Spinal cord (tissue), 10 donors: ENCODE measurements at places on chromosomes 2 and 18. TPM values are rescaled to one million over a fixed set of nuclear protein-coding genes. Genes with fewer than 3 reads are reported as not detected.

DNA sequence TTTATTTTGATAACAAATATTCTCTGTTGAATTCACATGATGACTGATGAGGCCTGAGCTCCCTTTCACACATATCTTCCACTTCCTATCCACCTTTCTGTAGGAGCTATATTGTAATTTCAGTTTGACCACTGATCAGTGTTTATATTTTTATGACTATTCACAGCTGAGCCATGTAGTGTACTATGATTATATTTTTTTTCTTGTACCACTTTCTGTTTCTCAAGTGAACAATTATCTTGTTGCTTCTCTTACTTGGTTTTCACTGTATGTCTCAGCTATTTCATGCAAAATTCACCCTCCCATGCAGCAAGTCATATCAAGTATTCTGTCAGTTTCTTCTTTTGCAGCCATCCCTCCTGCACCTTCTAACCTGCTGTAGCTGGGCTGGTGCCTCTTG, 78.4 kb downstream of the TMEM247 start:
- H3K4me3 ChIP-seq: no peak overlapping the region
- no peaks in the 10 kb centered on the region for H3K27me3 ChIP-seq
- DNase-seq: no peak
- H3K36me3 ChIP-seq: no peaks in the 10 kb centered on the region
- peaks cover 14% of the 10 kb centered on the region for H3K4me1 ChIP-seq
- no peak overlapping the region for H3K27ac ChIP-seq

GRCh38 chr2:128788636-128789220, 470.1 kb upstream of the HS6ST1 start:
- H3K27ac ChIP-seq: no peak overlapping the region
- no peak for DNase-seq
- H3K36me3 ChIP-seq: no peaks in the 10 kb centered on the region
- H3K4me1 ChIP-seq: peaks cover 38% of the 10 kb centered on the region

DNA sequence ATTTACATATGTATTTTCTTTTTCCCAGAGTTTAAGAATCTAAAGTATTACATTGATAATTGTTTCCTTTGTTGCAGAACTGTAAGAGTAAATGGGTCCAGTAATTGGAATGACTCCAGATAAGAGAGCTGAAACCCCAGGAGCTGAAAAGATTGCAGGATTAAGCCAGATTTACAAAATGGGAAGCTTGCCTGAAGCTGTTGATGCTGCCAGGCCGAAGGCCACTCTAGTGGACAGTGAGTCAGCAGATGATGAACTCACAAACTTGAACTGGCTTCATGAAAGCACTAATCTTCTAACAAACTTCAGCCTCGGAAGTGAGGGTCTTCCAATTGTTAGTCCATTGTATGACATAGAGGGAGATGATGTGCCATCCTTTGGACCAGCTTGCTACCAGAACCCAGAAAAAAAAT, 183.8 kb upstream of the STON1 start:
- no peak overlapping the region for H3K4me3 ChIP-seq
- DNase-seq: no peak
- H3K27me3 ChIP-seq: no peaks in the 10 kb centered on the region
- H3K36me3 ChIP-seq: no peaks in the 10 kb centered on the region
- H3K4me1 ChIP-seq: peaks cover 3% of the 10 kb centered on the region

DNA sequence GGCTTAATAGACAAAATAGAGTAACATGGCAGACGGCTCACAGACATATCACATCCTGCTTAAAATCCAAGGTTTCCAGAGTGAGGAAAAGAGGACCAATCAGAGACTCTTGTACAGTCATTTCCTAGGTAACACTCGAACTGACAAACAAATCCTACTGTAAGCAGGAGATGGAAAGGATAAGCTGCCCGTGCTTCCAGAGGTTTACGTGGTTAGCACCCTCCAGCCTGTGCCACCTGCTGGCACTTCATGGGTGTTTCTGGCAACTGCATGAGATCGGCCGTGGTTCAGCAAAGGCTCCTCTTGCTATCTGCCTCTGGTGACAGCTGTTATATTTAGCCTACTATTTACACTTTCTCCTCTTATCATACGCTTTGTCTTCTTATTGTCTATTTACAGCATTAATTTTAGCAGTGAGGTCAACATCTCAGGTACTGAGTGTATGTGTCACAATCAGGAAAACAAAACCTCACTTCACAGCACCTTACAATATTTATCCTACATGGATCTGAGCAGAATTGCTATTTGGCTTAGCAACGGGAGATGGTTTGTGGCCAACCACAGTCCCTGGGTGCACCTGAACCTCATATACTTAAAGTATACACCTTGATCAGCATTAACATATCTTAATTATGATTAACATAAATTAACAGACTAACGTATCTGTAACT, 226.9 kb downstream of the TMEM163 start:
- no peak overlapping the region for H3K27ac ChIP-seq
- H3K27me3 ChIP-seq: no peaks in the 10 kb centered on the region
- no peak overlapping the region for H3K4me3 ChIP-seq
- no peaks in the 10 kb centered on the region for H3K36me3 ChIP-seq

GRCh38 chr2:85822766-85823165, 66.0 kb downstream of the ST3GAL5 start:
- no peak overlapping the region for H3K4me3 ChIP-seq
- DNase-seq: no peak
- peaks cover 8% of the 10 kb centered on the region for H3K4me1 ChIP-seq
- no peak overlapping the region for H3K27ac ChIP-seq
- no peaks in the 10 kb centered on the region for H3K36me3 ChIP-seq

DNA sequence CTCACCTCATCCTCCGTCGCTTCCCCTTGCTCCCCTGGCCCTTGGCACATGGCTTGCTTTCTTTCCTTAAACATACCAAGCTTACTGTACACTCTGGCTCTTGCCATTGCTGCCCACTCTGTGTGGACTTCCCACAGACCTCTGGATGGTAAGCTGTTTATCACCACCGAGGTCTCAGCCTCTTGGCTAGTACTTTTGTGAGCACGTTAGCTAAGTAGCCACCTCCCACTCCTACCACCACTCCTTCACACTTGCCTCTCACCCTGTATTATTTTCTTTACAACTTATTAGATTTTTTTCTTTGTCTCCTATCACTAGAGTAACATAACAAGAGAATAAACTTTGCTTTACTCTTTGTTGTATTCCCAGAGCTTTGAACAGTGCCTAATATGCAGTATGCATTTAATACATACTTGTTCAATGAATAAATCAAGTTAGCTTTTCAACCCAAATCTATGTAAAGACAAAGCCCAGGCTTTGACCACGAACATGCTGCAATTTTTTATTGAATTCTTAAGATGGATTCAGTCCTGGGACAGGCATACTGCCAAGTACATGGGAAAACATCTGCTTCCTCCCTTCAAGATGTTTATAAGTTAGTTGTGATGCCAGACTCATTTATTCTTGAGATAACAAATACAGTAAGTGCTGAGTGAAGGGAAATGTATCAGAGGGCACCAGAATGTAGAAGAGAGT, 25.0 kb upstream of the MSGN1 start:
- H3K4me1 ChIP-seq: peaks cover 2% of the 10 kb centered on the region
- DNase-seq: no peak
- no peaks in the 10 kb centered on the region for H3K27me3 ChIP-seq
- no peak overlapping the region for H3K27ac ChIP-seq

DNA sequence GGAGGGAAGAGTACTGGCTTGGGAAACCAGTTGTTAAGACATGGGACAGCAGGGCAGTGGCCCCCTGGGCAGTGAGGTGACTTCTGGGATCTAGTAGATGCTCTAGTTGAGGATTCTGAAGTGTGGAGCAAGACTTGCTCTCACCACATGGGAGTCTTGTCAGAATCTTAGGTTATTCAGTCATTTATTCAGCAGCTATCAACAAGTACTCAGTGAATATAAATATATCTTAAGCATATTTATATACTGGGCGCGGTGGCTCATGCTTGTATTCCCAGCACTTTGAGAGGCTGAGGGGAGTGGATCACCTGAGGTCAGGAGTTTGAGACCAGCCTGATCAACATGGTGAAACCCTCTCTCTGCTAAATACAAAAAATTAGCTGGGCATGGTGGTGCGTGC, 20.0 kb downstream of the STON1 start:
- peaks cover 3% of the 10 kb centered on the region for H3K36me3 ChIP-seq
- H3K27ac ChIP-seq: peak overlapping the region; percentile 75
- H3K27me3 ChIP-seq: no peaks in the 10 kb centered on the region
- no peak overlapping the region for H3K4me3 ChIP-seq
- no peak for DNase-seq
- H3K4me1 ChIP-seq: peaks cover 29% of the 10 kb centered on the region

DNA sequence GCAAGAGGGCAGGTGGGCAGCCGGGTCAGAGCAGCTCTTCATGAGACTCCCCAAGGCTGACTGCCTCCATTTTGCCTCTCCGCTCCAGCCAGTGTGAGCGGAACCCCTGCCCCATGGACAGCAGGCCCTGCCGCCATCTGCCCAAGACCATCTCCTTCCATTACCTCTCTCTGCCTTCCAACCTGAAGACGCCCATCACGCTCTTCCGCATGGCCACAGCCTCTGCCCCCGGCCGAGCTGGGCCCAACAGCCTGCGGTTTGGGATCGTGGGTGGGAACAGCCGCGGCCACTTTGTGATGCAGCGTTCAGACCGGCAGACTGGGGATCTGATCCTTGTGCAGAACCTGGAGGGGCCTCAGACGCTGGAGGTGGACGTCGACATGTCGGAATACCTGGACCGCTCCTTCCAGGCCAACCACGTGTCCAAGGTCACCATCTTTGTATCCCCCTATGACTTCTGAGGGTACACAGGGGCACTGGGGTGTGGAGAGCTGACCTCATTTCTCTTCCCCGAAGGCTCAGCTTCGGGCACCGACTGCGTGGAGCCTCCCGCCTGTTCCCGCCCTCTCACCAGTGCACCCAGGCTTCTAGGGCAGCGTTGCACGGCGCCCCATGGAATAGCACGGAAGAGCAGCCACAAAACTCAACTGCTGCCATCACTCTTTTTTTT, 49.0 kb downstream of the FBLN7 start:
- peaks cover 9% of the 10 kb centered on the region for H3K36me3 ChIP-seq

- H3K36me3 ChIP-seq: no peaks in the 10 kb centered on the region
- DNase-seq: no peak
- no peaks in the 10 kb centered on the region for H3K4me1 ChIP-seq
- H3K27ac ChIP-seq: no peak overlapping the region
Measured at GRCh38 chr18:21203542-21204241, 38.3 kb upstream of the GREB1L start.

GRCh38 chr18:11668441-11669169, 20.5 kb upstream of the GNAL start:
- H3K4me1 ChIP-seq: no peaks in the 10 kb centered on the region
- no peaks in the 10 kb centered on the region for H3K27me3 ChIP-seq
- no peak for DNase-seq
- no peaks in the 10 kb centered on the region for H3K36me3 ChIP-seq
- H3K4me3 ChIP-seq: no peak overlapping the region
- no peak overlapping the region for H3K27ac ChIP-seq

DNA sequence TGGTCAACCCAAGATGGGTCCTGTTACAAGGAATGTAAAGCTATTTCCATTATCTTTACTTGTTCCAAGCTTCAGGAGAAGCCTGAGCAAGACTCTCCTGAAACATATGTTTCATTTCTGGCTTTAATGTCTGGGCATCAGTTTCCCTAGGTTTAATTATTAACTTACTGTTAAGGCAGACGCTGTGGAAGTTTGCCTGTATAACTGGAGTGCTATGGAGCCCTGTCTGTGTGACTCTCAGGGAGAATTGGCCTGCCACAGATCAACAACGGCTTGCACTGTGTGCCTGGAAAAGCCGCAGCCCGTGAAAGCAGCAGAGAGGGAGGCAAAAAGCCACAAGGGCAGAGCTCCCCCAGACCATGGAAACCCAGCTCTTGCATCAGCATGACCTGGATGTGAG, 22.1 kb upstream of the LONRF2 start:
- H3K27ac ChIP-seq: no peak overlapping the region
- no peaks in the 10 kb centered on the region for H3K36me3 ChIP-seq
- H3K27me3 ChIP-seq: no peaks in the 10 kb centered on the region
- H3K4me3 ChIP-seq: no peak overlapping the region

- peaks cover 39% of the 10 kb centered on the region for H3K4me1 ChIP-seq
- H3K27me3 ChIP-seq: no peaks in the 10 kb centered on the region
- H3K36me3 ChIP-seq: no peaks in the 10 kb centered on the region
- DNase-seq: no peak
- no peak overlapping the region for H3K27ac ChIP-seq
- no peak overlapping the region for H3K4me3 ChIP-seq
Measured at GRCh38 chr2:109321570-109321969, 192.6 kb downstream of the SH3RF3 start.

DNA sequence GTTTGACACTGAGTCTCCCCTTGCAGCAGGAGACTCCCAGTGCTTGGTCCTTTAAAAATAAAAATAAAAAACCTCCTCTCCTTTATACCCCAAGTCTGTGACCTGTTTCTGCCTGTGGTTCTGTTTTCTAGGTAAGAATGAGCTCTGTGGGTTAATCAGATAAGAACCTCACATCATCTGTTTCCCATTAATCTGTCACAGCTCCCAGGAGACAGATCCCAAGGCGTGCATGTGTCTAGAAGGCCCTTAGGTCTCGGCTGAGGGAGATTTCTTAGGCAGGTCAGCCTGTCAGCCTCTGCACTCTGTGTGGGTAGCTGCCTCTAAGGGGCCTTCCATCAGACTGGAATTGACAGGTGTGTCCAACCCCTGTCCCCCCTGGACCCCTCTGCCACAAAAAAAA, 80.7 kb downstream of the FHOD3 start:
- no peak for DNase-seq
- H3K4me3 ChIP-seq: no peak overlapping the region
- H3K27ac ChIP-seq: no peak overlapping the region
- no peaks in the 10 kb centered on the region for H3K36me3 ChIP-seq

DNA sequence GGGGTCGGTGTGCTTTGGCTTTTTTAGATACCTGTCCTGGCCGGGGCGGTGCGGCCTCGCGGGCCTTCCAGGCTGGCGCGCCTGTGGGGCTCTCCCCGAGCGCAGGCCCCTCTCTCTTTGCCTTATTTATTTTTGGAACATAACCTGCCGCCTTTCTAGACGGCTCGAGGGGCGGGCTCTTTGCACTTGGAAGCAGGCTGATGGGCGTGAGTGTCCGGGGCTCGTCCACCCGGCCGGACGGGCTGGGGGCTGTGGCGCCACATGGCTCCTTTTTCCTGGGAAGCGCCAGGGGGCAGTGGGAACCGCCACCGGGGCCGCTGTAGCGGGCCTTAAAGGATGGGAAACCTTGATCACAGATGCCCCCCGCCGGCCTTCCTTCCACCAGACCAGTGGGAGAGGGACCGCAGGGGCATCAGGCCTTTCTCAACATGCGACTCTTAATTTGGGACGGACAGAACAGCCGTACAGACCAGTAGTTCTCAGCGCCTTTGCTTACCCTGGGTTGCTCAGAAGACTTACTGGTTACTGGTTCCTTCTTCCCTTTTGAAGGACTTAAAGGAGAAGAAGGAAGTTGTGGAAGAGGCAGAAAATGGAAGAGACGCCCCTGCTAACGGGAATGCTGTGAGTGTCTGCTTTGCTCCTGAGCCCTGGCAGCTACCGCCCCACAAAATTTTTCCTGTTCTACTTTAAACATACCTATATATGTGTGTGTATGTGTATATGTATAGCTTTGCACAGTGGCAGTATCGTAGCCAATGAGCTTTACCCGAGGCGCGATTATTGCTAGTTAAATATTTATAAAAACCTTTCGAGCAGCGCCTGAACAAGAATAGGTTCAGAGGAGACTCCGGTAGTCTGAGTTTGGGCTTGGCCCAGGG, 2.7 kb downstream of the PTMA start:
- peak overlapping the region; percentile 69 for H3K27ac ChIP-seq
- DNase-seq: peak; percentile 55
- no peaks in the 10 kb centered on the region for H3K27me3 ChIP-seq
- H3K4me3 ChIP-seq: peak overlapping the region; percentile 67

- H3K36me3 ChIP-seq: peaks cover 26% of the 10 kb centered on the region
- no peaks in the 10 kb centered on the region for H3K4me1 ChIP-seq
- no peak overlapping the region for H3K27ac ChIP-seq
- H3K27me3 ChIP-seq: no peaks in the 10 kb centered on the region
- DNase-seq: no peak
Measured at GRCh38 chr2:223889229-223889628, 51.8 kb upstream of the AP1S3 start.

Gene RTP5
- polyA plus RNA-seq: 30.2 TPM

Gene MARCO
- 0.29 TPM for polyA plus RNA-seq
